ENCODE measurements at places on chromosomes 16 and 17. TPM values are rescaled to one million over a fixed set of nuclear protein-coding genes. Genes with fewer than 3 reads are reported as not detected.

The KCNH6 gene
- not detected for total RNA-seq

The TLCD1 gene
- 0.90 TPM for total RNA-seq

The CTRB2 gene
- total RNA-seq, result 11.6 TPM

The MMP25 gene
- total RNA-seq, result 3.2 TPM

The CNTROB gene
- total RNA-seq, result 18.3 TPM

The RAB26 gene
- total RNA-seq, result not detected

The KRT33B gene
- total RNA-seq, result not detected

The DNAH9 gene
- 0.18 TPM for total RNA-seq

The NAGS gene
- total RNA-seq, result 1.3 TPM

The PRKCA gene
- 11.9 TPM for total RNA-seq

The TMIGD1 gene
- not detected for total RNA-seq

The MYCBPAP gene
- total RNA-seq, result 1.8 TPM

The DNASE1L2 gene
- total RNA-seq, result 1.1 TPM

The RNF222 gene
- total RNA-seq, result not detected

The KRT33A gene
- total RNA-seq, result not detected

The RFWD3 gene
- 16.4 TPM for total RNA-seq

The CES5A gene
- total RNA-seq, result not detected

The KRTAP9-8 gene
- not detected for total RNA-seq

The OR3A2 gene
- total RNA-seq, result not detected

The ZNF385C gene
- not detected for total RNA-seq

The HCRT gene
- not detected for total RNA-seq

Data from aorta (tissue), 5 donors.